ENCODE measurements at places on chromosomes 2 and 18.

- no peaks in the 10 kb centered on the region for H3K4me1 ChIP-seq
- no peak overlapping the region for H3K4me3 ChIP-seq
- no peaks in the 10 kb centered on the region for H3K36me3 ChIP-seq
- no peak overlapping the region for H3K27ac ChIP-seq
Measured at GRCh38 chr2:15357186-15357585, 203.9 kb downstream of the NBAS start.

- no peaks in the 10 kb centered on the region for H3K36me3 ChIP-seq
- DNase-seq, result no peak
- no peaks in the 10 kb centered on the region for H3K4me1 ChIP-seq
- no peak overlapping the region for H3K4me3 ChIP-seq
- H3K27me3 ChIP-seq, result no peaks in the 10 kb centered on the region
Measured at GRCh38 chr2:176729706-176730569, 460.7 kb downstream of the MTX2 start.

DNA sequence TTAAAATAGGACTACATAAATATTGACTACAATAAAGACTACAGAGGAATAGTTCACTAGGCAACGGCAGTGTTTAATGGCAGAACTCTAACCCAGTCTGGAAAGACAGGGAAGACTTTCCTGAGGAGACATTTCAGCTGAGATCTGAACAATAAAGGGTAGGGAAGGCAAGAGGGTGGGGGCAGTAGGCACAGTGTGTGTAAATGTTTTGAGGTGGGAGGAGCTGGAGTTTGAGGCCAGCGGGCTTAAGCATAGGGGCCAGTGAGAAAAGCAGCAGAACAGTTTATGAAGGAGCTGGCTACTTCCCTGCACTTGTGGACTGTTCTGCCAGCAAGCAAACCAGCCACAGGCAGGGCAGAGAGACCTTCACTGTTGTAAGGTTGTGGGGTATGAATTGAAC is 76.6 kb upstream of the UGP2 start:
- H3K36me3 ChIP-seq, result no peaks in the 10 kb centered on the region
- H3K4me1 ChIP-seq, result no peaks in the 10 kb centered on the region
- no peak overlapping the region for H3K27ac ChIP-seq
- no peak for DNase-seq
- no peaks in the 10 kb centered on the region for H3K27me3 ChIP-seq

- no peaks in the 10 kb centered on the region for H3K36me3 ChIP-seq
- H3K27ac ChIP-seq, result no peak overlapping the region
- no peaks in the 10 kb centered on the region for H3K4me1 ChIP-seq
- no peak overlapping the region for H3K4me3 ChIP-seq
- no peak for DNase-seq
- H3K27me3 ChIP-seq, result no peaks in the 10 kb centered on the region
Measured at GRCh38 chr2:218357236-218358177, 850 bp downstream of the CATIP start.

Data from colonic mucosa (tissue), 4 donors.